ENCODE measurements at places on chromosomes 5 and 9.
A peak's percentile ranks its signal among the peaks of the same experiment; 100 is the strongest.

GRCh38 chr5:4907571-4907970 lies 232.6 kb upstream of the ADAMTS16 start:
- no peak for DNase-seq

DNA sequence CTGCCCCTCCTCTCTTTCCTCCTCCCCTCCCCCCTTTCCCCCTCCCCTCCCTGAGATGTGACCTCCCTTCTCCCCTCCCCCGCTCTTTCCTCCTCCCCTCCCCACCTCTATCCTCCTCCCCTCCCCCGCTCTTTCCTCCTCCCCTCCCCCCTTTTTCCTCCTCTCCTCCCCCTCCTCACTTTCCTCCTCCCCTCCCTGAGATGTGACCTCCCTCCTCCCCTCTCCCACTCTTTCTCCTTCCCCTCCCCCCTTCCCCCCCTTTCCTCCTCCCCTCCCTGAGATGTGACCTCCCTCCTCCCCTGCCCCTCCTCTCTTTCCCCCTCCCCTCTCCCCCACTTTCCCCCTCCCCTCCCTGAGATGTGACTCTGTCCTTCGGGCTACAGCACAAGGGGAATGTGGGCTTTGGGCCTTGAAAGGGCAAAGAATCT lies 169.8 kb downstream of the COL23A1 start:
- DNase-seq: no peak

DNA sequence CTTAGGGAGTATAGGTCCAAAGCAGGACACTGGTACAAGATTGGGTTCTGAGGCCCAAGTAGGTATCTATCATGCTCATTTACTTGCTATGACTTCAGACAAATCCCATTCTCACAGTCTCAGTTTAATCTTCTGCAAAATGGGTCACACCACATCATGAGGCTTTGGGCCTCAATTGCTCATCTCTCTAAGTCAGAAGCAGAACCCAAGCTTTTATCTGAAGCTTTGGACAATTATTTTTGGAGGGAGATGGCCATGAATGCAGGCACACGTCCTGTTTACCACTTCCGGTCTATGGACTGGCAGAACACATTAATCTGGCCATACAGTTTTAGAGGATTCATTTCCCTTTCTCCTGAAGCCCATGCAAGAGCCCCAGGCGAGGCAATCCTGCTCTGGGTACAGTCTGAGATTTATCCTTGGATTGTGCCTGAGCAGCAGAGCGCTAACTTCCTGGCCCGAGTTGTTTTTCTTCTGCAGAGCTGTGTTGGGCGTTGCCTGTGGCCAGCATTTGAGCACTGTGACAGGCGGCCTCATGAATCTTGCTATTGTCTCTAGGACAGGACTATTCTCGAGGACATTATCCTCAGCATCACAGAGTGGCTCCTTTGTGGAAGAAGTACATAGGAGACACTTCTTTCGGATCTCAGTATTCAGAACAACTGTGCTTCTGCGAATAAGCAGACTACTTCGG lies 16.1 kb downstream of the SLC22A4 start:
- no peak for DNase-seq

DNA sequence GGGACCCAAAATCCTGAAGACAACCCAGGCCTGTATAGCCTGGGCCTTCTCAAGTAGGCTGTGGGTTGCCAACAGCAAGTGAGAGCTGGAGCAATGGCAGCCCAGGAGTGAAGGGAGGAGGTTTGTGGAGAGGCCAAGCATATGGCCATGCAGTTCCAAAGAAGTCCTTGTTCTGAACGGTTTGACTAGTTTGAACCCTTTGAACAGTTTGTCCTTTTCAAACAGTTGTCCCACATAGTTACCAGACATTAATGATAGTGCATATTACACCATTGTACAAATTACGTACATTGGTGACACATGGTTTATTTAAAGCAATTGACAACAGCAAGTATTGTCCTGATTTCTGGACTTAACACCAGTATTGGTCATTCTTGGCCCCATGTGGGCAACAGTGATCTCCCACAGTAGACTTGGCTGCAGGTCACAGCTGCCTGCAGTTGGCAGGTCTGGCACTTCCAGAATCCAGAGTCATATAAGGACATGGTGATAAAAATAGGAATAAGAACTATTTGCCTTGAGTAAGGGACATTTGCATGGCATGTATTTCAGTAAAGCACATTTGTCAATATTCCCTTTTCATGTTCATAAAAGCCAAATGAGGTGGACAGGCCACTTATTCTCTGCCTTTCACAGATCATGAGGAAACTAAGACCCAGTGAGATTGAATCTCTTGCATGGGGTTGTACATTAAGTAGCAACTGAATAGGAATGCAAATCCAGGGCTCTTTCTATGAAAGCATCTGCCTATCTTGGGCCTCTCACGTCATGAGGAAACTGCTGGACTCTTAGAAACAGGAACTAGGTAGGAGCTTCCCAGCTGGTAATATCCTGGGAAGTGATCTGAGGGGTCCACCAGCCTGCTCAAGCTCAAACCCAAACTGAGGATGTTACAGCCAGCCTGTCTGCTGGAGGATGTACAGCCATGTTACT lies 30.3 kb downstream of the SLC25A48 start:
- no peak for DNase-seq

DNA sequence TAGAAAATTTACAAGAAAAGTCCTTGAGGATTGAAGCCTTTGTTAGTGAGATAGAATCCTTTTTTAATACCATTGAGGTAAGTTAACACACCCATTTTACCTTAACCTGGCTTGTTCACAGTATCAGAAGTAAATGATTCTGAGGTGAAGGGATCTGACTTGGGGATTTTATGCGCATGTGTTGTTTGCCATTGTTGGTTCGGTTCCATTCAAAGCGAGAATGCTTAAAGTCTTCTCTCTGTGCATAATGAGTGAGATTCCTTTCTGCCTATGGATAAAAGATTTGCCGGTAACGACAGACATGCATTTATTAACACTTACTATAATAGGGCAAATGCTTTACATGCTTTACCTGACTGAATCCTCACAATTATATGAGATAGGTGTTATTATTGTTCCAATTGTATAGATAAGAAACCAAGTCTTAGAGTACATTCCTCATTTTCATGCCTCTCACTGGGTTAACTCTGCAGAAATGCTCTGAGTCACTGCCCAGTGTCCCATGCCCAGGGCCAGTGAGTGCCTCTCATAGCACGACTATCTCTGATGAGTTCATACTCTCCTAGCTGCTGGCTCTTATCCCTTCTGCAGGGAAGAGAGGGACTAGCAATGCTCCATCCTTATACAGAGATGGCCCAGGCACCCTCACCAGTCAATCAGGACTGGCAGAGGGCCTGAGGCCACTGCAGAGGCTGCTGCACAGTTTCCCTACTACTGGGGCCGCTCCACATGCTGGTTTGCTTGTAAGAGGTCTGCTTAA lies 54.4 kb downstream of the CMYA5 start:
- no peak for DNase-seq

- peak; percentile 11 for DNase-seq
Measured at GRCh38 chr9:37034305-37034937, 353 bp upstream of the PAX5 start.

DNA sequence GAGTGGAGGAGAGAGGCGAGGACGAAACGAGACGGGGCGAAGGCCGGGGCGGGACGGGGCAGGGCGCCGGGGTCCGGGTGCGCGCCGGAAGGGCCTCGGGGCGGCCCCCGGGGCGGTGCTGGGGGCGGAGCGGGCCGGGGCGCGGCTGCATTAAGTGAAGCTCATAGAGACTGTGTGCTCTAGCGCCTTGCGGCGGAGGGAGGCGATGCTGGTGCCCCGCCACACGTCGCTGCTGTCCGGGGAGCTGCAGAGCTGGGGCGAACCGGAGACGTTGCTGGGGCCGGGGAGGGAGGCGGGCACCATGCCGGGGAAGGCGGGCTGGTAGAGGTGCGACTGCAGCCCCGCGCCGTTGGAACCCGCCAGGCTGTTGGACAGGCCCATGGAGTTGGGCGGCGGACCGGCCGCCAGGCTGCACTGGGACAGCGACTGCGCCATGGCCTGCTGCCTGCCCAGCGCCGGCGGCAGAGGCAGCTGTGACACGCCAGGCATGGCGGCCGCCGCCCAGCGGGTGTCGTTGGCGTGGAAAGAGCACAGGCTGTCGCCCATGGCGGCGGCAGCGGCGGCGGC lies 8.3 kb downstream of the OTP start:
- DNase-seq: peak; percentile 67

DNA sequence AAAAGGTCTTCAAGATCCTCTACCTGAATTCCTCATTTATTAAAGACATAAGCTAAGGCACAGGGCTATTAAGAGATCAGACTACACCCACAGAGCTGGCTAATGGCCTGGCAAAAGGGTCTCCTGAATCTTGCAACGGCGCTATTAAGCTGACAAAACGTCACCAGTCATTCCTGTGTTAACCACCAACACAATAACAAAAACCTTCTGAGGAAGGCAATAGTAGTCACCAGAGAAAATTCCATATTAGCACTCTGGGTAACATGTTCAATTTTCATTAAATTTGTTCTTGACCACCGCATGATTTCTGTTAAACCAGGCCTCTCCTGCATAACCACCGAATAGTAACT lies 77.0 kb downstream of the GNAQ start:
- no peak for DNase-seq

DNA sequence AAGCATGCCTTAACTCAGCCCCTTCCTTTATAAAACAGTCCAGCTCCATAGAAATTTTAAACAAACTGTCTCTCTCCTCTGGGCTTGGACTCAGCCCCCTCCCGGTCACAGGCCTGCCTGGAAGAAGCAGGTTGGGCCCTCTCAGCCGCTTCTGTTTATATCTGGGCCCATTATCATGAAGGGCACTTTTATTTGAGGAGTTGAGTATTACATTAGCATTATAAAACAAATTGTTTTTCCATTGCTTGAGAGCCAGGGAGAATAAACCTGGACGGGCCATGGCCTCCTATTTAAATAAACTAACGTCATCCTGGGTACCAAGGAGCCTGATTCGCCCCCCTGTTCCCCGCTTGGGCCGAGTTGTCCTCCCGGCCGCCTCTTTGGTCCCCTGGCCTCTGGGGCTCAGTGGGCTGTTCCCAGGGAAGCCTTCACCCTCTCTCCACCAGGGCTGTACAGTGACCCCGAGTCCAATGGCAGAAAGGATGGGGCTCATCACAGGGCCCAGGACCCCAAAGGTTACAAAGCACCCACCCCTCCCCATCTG lies 13.2 kb downstream of the IRX2 start:
- no peak for DNase-seq

GRCh38 chr5:106530150-106530549 lies 1140.6 kb downstream of the EFNA5 start:
- DNase-seq: no peak

GRCh38 chr9:20570087-20570486 lies 52.2 kb downstream of the MLLT3 start:
- no peak for DNase-seq

DNA sequence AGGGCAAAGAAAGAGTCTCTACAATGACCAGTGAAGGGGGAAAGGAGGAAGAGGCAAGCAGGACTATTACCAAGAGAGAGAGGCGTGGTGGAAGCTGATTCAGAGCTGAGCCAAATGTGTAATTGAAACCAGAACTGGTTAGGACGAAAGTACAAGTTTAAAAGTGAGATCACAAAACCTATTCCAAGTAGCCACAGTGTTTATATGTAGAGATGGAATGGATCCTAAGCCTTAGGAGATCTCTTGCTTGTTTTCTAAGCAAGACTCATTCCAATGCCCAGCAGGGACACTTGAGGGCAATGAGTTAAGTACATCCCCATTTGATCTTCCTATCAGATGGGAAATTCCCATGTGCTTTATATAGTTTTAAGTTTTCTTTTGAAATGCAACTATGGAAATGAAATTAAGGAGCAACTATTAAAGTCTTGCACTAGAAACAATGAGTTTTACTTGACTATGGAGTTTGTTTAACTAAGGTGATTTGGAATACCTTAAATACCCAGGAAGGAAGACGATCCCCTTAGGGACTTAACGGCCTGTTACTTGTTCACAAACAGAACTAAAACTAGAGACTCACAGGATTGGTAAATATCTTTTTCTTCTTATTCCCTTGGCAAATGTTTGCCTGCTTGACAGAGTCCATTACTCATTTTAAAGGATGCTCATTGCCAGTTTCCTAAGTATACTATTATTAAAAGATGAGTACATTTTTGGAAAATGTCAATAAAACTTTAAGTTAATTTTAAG lies 51.1 kb upstream of the SNX2 start:
- DNase-seq: no peak

- no peak for DNase-seq
Measured at GRCh38 chr9:111657051-111657450, 4.4 kb upstream of the GNG10 start.

DNA sequence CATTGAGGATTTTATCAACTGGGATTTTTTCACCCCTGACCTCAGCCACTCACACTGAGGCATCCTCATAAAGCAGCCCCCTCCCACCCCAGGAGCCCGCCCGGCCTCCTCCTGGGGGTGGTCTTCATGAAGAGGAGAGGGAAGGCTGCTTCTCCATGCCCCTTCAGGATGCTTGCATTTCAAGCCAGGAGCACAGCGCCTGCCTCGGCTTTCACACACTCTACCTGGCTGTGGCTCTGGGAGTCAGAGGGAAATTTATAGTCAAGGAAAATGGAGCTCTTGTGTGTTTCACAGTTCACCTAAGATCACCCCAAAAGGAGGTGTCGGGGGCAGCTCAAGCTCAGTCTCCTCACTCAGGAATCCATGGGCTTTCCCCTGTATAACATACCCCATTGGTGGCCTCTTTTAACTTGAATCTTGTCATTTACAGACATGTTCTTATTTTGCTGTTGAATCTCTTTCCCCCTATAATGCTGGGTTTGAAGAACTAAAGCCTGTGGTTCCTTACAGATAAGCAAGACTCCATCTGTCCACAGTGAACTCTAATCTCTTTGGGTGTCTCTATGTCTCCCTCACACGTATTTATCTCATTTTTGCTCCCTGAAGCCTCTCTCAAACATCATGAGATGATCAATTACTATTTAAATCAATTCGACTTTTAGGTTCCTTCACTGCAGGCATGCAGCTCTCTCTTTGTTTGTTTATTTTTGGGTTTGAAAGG lies 22.6 kb upstream of the IQGAP2 start:
- peak; percentile 77 for DNase-seq

DNA sequence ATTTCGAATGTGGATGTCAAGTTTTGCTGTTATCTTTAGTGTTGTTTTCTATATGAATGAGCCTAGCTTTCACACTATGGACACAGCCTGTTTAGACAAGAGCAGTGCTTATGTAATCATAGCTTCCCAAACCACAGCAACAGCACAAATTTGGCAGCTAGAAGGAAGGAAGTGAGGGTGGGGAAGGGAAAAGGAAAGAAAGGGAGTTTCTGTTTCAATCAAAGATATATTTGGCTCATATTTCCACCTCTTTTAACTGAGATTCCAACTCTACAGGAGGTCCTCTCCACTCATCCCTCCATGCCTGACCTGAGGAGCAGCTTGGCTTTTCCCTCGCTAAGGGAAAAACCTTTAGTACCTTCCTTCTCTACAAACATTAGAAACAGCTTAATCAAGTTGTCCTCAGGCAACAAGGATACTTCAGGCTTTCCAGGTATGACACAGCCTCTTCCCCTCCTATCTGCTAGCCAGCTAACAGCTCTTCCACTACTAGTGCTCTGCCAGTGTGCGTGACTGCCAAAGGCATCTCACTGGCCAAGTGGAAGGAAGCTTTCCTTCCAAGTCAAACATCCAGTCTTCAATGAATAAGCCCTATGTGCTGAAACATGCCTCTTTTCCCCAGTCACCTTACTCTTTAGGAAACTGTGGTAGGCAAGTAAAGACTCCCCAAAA lies 268.6 kb upstream of the PTGER4 start:
- DNase-seq: no peak

GRCh38 chr5:2326601-2327000 lies 424.9 kb downstream of the IRX2 start:
- no peak for DNase-seq

- no peak for DNase-seq
Measured at GRCh38 chr9:118162716-118163115, 458.5 kb downstream of the TLR4 start.
